Naive B cell (primary cell): ENCODE measurements at places on chromosomes 3 and 15.

DNA sequence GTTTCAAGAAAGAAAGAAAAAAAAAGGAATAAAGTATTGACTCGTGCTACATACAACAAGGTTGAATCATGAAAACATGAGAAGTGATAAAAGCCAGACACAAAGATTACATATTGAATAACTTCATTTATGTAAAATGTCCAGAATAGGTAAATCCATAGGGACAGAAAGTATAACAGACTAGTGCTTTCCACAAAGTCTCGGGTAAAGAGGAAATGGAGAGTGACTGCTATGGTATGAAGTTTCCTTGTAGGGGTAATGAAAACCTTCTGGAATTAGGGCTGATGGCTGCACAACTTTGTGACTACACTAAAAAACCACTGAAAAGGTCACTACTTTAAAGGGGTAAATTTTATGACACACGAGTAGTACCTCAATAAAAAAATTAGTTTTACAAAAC lies 13.0 kb downstream of the LRRFIP2 start:
- H3K27ac ChIP-seq = no peak overlapping the region
- DNase-seq = no peak
- peaks cover 15% of the 10 kb centered on the region for H3K36me3 ChIP-seq
- H3K27me3 ChIP-seq = no peaks in the 10 kb centered on the region
- no peak overlapping the region for H3K4me3 ChIP-seq

DNA sequence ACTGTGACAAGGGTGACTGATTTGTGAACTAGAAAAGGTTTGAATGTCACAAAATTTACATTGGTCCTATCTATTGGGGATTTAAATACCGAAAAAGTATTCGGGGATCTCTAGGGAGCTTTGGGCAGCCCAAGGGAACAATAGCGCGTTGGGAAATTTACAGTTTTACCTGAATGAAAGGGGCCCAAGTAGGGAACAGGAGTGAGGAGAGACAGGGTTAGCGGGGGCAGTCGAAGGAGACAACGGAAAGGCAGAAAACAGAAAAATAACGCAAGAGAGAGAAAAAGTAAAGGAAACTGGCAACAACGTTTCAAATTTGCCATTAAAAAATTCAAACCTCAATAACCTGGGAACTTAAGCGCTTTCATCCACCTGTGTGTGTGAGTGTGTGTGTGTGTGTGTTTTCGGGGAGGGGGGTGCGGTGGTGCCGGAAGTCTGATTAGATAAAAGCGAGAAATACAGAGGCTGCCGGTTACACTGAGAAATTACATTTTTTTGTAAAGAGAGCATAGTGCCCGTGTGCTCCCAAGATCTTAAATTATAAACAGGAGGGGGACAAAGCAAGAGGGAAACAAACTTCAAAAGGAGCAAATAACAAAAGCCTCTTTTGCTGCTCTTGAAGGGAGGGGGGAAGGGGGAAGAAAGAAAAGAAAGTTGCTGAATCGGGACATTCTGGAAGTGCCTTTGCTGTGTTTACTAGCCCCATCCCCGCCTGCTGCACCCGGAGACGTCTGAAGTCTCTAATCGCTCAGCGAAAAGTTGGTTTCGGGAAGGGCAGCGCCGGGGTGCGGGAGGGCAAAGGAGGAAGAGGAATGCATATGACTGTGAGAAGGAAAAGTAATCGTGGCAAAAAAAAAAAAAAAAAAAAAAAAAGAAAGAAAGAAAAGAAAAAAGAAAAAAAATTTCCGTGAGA lies 721 bp upstream of the ZIC1 start:
- peaks cover 90% of the 10 kb centered on the region for H3K27me3 ChIP-seq
- no peak overlapping the region for H3K27ac ChIP-seq
- H3K4me1 ChIP-seq = peaks cover 26% of the 10 kb centered on the region
- H3K36me3 ChIP-seq = peaks cover 4% of the 10 kb centered on the region

DNA sequence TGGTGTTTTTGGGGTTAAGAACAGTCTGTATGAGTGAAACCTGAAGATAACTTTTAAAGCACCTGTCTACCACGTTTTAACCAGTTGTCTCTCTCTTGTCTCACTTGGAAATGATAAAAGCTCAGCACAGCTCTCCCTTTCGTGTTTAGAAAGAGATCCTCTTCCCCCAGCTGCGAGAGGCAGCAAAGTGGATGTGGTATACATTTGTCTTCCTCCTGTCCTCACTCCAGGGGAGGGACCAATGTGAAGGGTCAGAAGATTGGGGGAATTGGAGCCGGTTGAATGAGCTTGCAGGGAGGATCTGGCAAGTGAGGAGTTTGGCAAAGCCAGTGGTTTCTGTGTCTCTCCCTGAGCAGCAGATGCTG lies 14.6 kb downstream of the SMAD6 start:
- H3K27ac ChIP-seq = no peak overlapping the region
- no peak overlapping the region for H3K4me3 ChIP-seq
- H3K4me1 ChIP-seq = peaks cover 31% of the 10 kb centered on the region
- no peak for DNase-seq

GRCh38 chr3:136929977-136930670 lies 27.7 kb upstream of the IL20RB start:
- H3K27ac ChIP-seq = peak overlapping the region; percentile 64
- DNase-seq = no peak
- peaks cover 51% of the 10 kb centered on the region for H3K4me1 ChIP-seq

DNA sequence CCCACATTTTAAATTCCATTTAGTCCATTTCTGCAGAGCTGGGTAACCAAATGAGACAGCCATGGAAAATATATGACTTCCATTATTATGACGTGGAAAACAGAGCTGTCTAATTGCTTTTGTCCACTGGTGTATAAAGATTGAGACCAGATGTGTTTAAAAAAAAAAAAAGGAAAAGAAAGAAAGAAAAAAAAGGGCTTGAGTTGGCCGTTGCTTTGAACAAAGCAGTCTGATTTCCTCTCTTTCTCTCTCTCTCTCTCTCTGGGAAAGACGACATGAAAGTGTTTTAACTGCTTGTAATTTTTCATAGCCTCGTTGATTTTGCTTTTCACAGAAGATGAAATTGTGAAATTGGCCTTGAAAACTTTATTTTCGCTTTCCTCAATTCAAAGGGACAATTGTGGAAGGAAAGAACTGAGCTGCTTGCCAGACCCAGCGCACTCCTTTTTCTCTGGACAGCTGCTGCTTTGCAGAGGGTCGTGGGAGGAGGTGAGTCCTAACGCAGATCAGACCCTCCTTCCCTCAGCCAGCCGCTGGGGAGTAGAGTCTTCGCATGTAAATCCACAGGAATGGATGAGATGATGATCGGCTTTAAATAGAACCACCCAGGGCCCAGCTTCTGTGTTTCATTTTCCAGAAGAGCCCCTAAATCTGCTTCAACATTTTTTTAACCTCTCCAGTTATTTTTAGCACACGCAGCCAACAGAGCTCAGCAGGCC lies 42.8 kb upstream of the UBE2E1 start:
- DNase-seq = no peak
- H3K4me3 ChIP-seq = peak overlapping the region; percentile 86
- H3K36me3 ChIP-seq = no peaks in the 10 kb centered on the region
- H3K4me1 ChIP-seq = peaks cover 37% of the 10 kb centered on the region
- no peak overlapping the region for H3K27ac ChIP-seq
- H3K27me3 ChIP-seq = no peaks in the 10 kb centered on the region

DNA sequence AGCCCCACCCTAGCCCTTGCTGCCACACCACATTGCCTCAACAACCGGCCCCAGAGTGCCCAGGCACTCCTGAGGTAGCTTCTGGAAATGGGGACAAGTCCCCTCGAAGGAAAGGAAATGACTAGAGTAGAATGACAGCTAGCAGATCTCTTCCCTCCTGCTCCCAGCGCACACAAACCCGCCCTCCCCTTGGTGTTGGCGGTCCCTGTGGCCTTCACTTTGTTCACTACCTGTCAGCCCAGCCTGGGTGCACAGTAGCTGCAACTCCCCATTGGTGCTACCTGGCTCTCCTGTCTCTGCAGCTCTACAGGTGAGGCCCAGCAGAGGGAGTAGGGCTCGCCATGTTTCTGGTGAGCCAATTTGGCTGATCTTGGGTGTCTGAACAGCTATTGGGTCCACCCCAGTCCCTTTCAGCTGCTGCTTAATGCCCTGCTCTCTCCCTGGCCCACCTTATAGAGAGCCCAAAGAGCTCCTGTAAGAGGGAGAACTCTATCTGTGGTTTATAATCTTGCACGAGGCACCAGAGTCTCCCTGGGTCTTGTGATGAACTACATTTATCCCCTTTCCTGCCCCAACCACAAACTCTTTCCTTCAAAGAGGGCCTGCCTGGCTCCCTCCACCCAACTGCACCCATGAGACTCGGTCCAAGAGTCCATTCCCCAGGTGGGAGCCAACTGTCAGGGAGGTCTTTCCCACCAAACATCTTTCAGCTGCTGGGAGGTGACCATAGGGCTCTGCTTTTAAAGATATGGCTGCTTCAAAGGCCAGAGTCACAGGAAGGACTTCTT lies 39.1 kb downstream of the MESD start:
- H3K27ac ChIP-seq = no peak overlapping the region
- no peak overlapping the region for H3K4me3 ChIP-seq
- H3K27me3 ChIP-seq = no peaks in the 10 kb centered on the region
- no peak for DNase-seq
- peaks cover 10% of the 10 kb centered on the region for H3K4me1 ChIP-seq

DNA sequence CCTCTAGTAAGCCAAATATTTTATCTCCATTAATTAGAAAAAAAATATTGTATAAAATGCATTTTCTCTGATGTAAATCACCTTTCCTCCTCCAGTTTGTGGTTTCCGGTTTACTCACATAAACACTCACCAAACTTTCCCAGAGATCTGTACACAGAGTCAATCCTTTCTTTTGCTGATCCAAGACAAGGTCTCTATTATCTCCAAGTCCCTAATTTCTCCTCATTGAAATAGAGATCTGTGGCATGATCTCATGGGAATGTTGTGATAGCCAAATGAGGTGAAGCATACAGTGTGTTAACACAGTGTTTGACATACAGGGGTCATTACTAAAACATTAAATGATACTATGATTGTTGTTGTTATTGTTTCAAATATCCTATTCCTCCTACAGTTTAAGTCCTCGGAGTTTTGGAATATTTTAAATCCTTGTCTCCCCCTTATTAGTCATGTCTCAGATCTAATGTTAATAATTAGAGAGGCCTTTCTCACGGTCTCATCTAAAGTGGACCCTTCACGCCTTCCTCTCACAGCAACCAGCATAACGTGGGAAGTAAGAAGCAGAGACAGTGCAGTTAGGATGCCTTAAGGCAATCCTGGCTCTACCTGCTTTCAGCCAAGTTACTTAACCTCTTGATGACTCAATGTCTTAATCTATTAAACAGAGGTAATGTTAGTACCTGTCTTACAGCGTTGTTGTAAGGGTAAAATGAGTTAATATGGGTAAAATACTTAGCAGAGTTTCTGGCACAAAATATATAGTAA lies 333.3 kb downstream of the GRM7 start:
- H3K4me1 ChIP-seq = no peaks in the 10 kb centered on the region
- H3K4me3 ChIP-seq = no peak overlapping the region
- H3K36me3 ChIP-seq = no peaks in the 10 kb centered on the region
- H3K27ac ChIP-seq = no peak overlapping the region

DNA sequence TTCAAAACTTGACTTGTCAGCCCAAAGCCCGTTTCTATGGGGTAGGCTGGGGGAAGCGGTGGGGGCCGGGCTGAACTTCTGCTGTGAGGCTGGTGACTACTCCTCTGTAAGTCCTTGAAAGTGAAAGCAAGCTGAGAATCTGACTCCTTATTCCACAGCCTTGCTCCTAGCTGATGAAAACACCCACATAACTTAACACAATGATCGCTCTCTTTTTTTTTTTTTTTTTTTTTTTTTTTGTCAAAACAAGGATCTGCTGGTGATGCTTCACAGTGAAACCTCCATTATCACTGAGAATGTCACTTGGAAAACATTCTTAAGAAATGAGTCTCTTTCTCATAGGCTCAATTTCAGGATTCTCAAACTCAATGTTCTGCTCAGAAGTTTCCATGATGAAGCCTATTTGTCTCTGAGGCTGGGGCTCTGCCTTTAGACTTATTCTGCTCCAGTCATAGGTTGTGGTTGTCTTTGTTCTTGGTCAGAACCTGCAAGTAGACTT lies 31.4 kb upstream of the TKT start:
- H3K27ac ChIP-seq = no peak overlapping the region
- peaks cover 14% of the 10 kb centered on the region for H3K36me3 ChIP-seq
- H3K4me1 ChIP-seq = no peaks in the 10 kb centered on the region
- no peak overlapping the region for H3K4me3 ChIP-seq
- DNase-seq = no peak

DNA sequence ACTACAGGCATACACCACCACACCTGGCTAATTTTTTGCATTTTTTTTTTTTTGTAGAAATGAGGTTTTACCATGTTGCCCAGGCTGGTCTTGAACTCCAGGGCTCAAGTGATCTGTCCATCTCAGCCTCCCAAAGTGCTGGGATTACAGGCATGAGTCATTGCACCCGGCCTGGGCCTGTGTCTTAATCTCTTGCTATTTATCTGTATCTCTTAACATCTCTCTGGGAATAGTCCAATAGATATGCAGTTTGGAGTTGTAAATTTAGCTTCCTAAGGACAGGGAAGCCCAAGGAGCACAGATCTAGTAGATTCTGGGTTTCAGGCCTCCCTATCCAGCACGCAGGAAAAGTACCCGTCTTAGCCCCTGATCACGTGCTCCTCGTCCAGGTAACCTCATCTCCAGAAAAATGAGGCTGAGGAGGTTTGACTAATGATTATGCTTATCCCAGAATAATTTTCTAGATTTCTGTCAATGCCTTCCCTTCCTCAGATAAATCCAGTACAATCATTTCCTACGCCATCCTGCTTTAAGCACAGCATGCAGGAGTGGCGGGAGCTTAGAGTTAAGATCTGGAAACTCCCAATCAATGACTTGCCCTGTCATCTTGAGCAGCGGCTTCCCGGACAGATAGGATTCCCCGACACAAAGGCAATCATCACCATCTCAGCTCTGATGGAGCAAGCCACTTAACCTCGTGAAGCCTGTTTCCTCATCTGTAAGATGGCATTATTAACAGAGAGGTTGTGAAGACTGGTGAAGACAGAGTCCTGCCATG lies 12.3 kb upstream of the CTDSPL start:
- no peak overlapping the region for H3K27ac ChIP-seq
- no peaks in the 10 kb centered on the region for H3K4me1 ChIP-seq
- no peaks in the 10 kb centered on the region for H3K36me3 ChIP-seq

GRCh38 chr3:23303601-23304217 lies 100.6 kb downstream of the UBE2E2 start:
- H3K4me3 ChIP-seq = no peak overlapping the region
- no peaks in the 10 kb centered on the region for H3K27me3 ChIP-seq
- no peak for DNase-seq
- H3K4me1 ChIP-seq = peaks cover 51% of the 10 kb centered on the region
- H3K36me3 ChIP-seq = peaks cover 10% of the 10 kb centered on the region

DNA sequence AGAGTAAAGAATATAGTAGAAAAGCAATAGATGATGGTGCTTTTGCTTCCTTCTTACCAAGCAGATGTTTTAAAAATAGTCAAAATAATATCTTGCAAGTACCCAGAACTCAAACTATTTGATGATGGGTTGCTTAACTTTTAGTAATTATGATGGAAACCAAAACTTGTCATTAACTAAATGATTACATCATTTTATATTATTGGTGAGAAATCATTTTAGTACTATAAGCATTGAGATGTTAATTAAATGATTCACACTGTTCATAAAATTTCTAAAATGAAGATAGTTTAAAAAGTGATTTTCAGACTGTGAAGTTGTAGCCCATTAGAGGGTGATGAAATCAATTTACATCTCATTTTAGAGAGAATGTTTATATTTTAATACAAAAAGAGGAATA lies 24.4 kb upstream of the GOLGA8B start:
- H3K27ac ChIP-seq = no peak overlapping the region
- H3K27me3 ChIP-seq = peaks cover 14% of the 10 kb centered on the region
- no peak overlapping the region for H3K4me3 ChIP-seq
- no peaks in the 10 kb centered on the region for H3K36me3 ChIP-seq

- no peak for DNase-seq
- H3K4me1 ChIP-seq = no peaks in the 10 kb centered on the region
- H3K27me3 ChIP-seq = no peaks in the 10 kb centered on the region
Measured at GRCh38 chr3:20751296-20751695, 565.3 kb upstream of the SGO1 start.
